ENCODE measurements at places on chromosomes 6 and 20.
A peak's percentile ranks its signal among the peaks of the same experiment; 100 is the strongest.

DNA sequence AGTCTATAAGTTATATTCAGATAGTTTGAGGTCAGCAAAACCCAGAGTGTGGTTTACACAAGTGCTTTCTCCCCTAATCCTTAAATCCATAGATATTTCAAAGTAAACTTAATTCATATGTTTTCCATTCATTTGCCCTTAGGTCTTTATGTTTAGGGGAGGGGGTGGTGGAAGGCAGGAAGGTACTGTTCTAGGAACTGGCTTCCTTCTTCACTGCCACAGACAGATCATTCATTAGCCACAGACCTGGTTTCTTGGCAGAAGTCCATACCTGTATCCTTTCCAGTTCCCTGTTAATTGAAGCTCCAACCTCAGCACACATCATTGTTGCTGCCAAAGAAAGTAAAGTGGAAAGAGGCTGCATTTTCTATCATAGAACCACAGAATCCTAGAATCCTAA lies 123.0 kb downstream of the AIG1 start:
- no peak for DNase-seq

- peak; percentile 90 for DNase-seq
Observed at GRCh38 chr20:10093087-10093591, 58.4 kb downstream of the ANKEF1 start.

GRCh38 chr6:7905416-7905815 lies 5.2 kb downstream of the TXNDC5 start:
- DNase-seq: no peak

DNA sequence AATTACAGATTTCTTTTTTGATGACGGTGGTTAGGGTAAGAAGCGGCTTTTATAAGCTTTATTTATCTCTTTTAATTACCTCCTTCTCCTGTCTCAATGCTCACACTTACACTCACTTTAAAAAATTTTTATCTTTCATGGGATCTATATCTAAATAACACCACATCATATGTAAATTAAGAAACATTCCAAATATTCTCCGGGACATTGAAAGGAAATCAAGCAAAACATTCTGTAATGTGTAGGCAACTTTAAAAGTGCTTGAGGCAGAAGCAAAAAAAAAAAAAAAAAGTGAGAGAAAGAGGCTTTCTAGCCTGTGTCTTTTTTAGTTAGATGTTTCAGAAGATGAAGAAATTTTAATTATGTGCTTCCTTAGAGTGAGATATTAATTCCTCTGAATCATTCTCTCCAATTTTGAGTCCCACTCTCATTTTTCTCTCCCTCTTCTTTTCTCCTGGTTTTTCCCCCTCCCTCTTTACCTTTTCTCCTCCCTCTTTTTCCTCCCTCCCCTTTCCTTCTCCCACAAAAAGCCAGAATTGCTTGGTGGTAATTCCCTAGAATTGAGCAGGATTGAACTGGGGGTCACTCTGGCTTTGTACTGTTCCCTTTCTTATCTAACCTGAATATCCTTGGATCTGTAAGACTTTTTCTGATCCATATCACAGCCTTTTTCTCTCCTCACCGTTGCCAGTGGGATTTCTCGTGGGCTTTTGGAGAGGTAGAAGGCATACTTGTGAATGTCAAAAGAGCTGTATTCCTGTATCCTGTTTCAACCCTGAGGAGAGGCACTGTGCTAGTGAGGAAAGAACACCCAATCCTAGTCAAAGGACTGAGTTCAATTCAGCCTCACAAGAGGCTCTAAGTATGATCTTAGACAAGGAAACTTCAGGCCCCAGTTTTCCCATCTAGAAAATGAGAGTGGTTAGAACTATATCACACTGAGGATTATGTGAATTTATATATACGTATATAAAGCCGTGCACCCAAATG lies 30.4 kb downstream of the KCNQ5 start:
- DNase-seq: no peak

- DNase-seq: peak; percentile 29
Observed at GRCh38 chr6:87237804-87238203, 82.4 kb downstream of the ZNF292 start.

DNA sequence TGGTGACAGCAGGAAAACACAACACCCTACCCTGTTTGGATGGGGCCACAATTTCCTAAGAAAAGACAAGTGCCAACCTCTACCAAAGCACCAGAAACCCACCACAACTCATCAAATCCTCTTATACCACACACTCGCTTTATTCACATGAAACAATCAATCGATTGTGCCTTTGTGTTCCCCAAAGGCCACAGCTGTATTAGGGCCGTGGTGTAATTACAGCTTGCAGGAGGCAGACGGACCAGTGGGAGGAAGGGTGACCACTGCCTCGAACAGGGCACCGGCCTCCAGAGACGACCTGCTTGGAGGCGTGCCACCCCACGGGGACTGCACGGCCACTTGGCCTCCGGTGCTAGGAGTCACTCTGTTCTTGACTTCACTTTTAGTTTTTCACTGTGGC lies 264.1 kb downstream of the FOXC1 start:
- no peak for DNase-seq

DNA sequence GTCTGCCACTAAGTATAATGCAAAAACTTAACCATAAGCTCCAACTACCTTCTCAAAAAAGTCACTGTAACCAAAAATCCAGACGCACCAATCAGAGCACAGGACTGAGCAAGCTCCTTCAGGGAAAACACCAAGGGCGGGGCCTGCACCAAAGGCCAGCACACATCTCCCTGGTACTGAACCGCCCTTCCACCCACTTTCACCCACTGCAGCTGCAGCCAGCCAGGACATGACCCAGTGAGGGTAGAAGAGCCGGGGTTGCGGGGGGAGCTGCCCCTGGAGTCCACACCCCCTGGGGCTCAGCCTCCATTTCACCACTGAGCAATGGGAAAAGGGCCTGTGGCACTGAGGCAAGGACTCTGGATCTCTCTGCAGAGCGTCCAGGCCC lies 54.3 kb downstream of the TAF4 start:
- DNase-seq: no peak

DNA sequence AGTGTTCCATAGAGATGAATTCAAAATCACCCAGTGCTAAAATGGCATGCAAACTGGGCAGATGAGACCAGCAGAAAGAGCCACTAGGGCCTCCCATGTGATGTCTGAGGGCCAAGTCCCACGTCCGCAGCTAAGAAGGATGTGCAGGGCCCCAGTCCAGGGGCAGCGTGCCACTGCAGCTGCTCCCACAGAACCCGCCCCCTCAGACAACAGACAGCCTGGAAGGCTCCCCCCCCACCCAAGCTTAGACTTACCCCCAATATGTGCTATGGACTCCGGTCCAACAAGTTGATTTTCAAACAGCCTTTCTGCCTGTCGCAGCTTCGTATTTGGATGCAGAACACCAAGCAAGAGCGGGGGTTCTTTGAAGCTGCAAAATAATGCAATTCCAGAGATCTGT lies 14.0 kb downstream of the APMAP start:
- DNase-seq: no peak

- DNase-seq: no peak
Observed at GRCh38 chr6:35213298-35213791, 411 bp upstream of the SCUBE3 start.

DNA sequence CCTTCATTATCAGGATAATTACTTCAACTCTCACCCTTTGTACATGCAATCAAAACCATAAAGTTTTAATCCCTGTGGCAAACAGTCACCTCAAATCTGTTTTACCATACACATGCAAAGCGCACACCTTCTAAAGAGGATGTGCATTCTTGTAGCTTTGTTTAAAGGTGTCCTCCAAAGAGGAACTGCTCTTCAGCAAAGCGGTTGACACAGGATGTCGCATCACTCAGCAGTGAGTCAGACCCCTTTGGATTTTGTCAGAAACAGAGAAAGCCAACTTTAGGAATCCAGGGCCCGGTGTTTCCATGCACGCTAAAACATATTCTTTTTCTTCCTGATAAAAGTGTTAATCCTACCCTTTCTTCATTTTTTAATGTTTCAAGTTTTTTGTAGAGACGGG lies 268.3 kb upstream of the ARID1B start:
- DNase-seq: peak; percentile 46

GRCh38 chr6:89553431-89553830 lies 85.1 kb downstream of the LYRM2 start:
- no peak for DNase-seq

DNA sequence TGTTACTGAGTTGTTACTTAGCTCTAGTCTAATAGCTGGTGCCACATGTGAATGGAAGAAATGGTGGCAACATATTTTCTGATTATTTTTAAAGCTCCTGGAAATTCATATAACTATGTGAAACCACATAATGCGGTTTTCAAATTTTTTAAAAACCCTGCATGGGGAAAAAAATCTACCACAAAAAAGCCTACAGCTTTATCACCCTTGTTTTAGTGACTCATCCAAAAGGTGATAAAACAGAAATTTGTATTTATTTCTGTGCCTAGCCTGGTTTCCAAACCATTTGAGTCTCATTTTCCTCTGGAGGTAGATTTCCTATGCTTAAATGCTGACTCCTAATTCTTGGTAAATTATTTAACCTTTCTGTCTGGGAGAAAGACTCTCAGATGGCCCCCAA lies 5.4 kb upstream of the FBXO30 start:
- DNase-seq: no peak

DNA sequence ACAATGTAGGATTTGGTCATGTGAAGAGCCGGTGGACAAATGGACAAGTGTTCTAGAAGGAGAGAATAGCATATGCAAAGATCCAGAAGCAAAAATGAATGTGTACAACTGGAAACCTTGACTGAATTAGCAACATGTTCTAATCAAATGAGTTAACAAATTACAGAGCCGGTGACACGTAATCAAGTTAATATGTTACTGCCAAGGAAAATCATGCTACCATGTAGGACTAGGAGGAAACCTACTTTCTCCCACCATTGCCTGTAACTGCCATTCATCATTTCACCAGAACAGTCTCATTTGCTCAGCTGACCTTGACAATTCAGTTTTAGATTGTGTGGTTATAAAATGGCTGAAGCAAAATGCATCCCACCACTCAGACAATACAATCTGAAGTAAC lies 179.4 kb downstream of the KIF16B start:
- no peak for DNase-seq

GRCh38 chr6:12962987-12963386 lies 246.4 kb downstream of the PHACTR1 start:
- DNase-seq: no peak

- DNase-seq: peak; percentile 62
Observed at GRCh38 chr6:152356662-152357061, 280.5 kb downstream of the SYNE1 start.

DNA sequence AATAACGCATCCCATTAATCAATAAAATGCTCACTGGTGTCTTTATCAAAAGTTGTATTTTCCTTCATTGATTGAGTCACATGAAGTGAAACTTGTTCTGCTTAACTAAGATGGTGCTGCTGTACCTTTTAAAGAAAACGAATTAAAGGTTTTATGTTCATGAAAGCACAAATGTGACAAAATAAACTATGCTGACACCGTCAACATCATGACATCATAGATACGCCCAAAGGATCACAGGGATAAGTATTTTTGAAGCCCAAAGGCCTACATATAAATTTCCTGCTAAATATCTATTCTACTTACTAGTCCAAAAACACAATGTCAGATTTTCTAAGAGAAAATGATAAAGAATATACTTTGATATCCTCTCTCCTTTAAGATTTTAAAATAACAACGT lies 94.4 kb downstream of the FAM217A start:
- DNase-seq: no peak

DNA sequence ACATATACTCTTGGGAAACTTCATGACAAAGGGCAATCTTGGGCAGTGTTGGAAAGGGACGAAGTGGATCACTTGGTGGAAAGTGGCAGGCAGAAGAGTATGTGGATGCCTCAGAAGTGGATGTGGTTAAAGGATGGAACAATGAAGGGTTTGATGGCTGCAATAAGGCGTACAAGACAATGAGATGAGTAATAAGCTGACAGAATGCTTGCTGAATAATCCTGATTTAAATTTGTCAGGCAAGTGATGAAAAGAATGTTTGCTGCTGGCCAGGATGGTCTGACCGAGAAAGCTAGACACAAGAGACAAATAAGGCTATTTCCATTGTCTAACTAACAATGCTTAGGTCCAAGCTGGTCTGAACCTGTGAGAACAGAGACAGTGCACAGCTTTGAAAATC lies 61.6 kb upstream of the CEP85L start:
- DNase-seq: peak; percentile 55

DNA sequence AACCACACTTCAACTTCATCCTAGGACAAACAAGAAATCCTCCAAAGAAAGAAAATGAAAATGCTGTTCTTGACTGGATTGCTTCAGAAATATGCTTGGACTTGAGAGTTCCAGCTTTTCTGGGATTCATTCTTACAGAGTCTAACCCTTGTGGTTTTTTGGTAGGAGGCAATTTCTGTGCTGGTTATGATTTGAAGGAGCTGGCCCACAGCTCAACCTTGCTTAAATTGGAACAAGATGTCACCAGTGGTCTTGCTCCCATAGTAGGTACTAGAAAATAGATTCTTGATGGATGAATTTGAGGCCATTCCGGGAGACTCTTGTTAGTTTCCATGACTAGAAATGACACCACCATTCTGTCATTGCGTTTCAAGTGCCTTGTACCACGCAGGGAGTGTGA lies 54.3 kb upstream of the BMP6 start:
- no peak for DNase-seq

- DNase-seq: no peak
Observed at GRCh38 chr20:42485556-42485955, 704.1 kb downstream of the PTPRT start.

GRCh38 chr6:125370343-125370742 lies 68.6 kb upstream of the HDDC2 start:
- DNase-seq: no peak

GRCh38 chr6:56280126-56280525 lies 32.7 kb upstream of the COL21A1 start:
- no peak for DNase-seq

DNA sequence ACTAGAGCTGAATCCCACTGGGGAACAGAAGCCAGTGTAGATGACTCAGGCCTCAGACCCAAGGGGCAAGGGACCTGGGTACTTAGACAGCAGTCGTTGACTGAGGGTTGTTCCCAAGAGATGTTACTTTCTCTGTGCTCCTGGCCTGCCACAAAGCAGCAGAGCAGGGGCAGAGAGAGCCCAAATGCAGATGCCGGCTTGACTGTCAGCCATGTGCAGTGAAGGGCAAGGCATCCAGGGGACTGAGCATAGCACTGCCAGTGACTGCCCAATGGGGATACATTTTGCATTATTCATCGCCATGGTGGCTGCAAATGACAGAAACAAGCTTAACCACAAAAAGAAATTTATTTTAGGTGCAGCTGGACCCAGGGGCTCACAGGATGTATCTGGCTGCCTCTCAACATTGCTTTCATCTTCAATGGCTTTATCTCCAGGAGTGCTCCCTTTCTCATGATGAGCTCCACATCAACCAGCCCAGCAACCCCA lies 7.6 kb upstream of the TP53RK start:
- no peak for DNase-seq

DNA sequence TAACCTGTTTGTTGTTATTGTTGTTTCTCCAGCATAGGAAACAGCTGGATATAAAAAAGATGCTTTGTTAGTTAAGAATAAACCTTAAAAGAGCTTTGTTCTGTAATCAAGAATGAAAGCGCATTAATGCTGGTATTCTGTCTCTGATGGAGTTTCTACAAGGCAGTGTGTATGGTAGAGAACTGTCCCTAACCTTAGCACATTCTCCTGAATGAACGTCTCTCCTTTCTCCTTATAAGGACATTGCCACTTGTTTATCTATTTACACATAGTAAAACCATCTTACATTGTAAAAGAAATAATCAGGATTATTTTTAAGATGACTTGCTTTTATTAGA lies 33.8 kb upstream of the LCA5 start:
- DNase-seq: no peak

GRCh38 chr6:48099713-48100587 lies 11.0 kb downstream of the PTCHD4 start:
- no peak for DNase-seq

- peak; percentile 86 for DNase-seq
Observed at GRCh38 chr6:163494279-163494727, 79.8 kb downstream of the QKI start.

- no peak for DNase-seq
Observed at GRCh38 chr6:74479960-74480359, 725.9 kb downstream of the COL12A1 start.

Measured in PC-3 (cell line).